ENCODE measurements at places on chromosomes 11 and 22.

GRCh38 chr22:35538801-35539321 is 1.8 kb upstream of the RASD2 start:
- no peak for DNase-seq

- no peak for DNase-seq
Measured at GRCh38 chr11:8356721-8357504, 93.2 kb upstream of the LMO1 start.

- DNase-seq = no peak
Measured at GRCh38 chr22:43467216-43467940, 55.6 kb downstream of the MPPED1 start.

DNA sequence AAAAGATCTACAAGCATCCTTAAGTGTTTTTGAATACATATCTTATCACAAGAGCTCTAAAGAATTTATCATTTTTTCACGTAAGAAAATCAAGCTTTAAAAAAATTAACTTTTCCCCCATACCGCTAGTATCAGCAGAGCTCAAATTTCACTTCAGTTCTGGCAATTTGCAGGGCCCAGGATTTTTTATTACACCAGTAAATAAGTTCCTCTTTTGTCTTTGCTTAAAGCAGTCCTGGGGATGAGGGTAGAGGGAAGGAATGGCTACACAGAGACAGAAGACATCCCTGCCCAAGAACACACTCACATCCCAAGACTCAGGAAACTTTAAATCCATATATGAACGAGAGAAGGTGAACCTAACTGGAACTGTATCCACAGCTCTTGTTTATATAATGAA is 22.6 kb upstream of the SORL1 start:
- DNase-seq = no peak

DNA sequence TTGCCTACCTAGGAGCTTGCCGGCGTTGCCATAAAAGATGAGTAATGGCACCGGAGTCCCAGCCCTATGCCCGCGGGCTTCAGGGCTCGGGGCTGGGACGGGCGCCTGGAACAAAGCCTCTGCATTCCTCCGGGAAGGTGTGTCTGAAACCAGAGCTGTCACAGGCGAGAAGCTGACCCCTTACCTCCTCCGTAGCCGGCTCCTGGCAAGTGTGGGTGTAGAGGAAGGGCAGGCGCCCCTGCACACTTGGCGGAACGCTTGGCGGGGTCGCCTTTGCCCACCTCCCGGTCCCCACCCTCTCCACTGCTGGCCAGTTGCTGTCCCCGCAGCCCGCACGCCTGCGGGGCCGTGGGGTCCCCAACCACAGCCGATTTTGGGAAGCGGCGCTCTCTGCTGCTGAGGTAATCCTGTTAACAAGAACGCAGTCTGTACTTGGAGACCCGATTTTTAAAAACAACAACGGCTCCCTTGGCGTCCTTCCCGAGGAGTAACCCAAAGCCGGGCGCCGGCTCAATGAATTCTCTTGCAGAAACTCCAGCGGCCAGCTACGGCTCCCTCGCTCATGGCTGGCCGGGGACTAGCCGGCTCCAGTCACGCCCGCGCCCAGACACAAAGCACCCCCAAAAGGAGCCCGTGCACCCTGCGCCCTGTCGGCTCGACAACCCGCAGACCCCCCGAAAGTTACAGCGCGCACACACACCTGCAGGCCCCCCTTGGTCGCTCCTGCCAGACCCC is 89.2 kb downstream of the PLEKHA7 start:
- no peak for DNase-seq

DNA sequence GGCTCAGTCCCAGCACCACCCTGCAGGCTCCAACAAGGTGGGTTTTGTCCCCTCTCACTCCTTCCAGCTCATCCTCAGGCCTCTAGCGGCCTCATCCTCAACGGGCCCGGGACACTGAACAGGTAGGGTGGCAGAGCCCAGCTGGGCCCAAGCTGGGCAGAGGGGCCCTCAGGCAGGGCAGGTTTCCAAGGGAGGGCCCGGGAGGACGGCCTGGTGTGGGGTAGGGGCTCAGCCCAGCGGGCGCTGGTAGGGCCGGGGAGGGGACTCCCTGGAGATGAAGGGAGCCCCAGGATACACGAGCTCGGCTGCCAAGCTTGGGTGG is 2.5 kb upstream of the IFITM10 start:
- no peak for DNase-seq

DNA sequence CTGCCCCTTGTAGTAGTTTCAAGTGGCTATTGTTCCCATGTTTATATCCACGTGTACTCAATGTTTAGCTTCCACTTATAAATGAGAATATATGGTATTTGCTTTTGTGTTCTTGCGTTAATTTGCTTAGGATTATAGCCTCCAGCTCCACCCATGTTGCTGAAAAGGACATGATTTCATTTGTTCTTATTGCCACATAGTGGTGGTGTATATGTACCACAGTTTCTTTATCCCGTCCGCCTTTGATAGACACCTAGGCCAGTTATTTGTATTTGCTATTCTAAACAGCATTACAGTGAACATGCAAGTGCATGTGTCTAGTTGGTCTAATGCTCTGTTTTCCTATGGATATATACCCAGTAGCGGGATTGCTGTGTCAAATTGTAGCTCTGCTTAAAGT is 6.8 kb downstream of the OR51B2 start:
- DNase-seq = no peak

DNA sequence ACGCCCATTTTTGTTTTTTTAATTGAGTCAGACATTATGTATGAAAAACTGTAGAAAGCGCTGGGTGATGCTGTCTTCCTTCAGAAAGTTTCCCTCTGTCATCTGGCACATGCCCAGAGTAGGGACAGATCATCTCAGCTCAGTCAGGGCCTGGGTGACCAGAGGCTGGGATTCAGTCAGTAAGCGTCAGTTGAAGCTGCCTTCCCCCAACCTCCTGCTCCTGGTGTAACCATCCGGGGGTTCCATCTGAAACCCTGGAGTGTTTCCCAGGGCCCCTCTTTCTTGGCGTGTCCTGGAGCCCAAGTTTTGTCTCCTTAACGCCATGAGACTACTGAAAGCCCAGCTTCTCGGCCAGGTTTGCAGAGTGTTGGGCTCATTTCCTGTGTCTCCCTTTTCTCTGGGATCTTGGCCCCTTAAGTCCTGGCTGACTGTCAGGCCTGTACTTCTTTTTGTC is 10.7 kb downstream of the PPFIA1 start:
- DNase-seq = no peak

DNA sequence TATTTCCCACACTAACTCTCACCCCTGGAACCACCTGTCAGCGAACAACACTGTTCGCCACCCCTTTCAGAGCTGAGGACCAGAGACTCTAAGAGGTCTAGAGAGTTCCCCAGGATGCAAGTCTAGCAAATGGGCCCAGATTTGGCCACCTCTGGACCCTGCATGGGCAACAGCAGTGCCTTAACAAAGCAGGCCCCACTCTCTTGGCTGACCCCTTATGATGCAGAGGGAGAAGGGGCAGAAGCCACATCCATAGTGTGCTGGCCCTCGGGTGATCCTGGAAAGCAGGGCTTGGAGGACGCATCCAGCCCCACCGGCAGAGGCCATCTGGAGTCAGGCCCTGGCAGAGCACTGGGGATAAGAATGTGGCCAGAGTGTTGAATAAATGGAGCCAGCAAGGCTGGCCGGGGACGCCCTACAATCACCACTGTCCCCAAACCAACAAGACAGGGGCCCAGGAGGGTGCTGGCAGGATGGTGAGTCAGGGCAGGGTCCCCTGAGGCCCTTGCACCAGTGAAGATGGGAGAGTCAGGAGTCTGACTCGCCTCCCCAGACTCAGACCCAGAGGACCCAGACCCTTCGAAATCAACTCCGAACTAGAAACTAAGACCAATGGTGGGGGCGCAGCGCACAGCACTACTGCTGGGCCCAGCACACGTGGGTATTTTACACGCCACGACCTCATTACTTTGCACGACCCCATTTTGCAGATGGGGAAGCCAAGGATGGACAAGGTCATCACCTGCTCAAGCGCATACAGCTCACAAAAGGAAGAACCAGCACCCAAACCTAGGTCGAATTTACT is 6.5 kb downstream of the CSNK1E start:
- DNase-seq = no peak

DNA sequence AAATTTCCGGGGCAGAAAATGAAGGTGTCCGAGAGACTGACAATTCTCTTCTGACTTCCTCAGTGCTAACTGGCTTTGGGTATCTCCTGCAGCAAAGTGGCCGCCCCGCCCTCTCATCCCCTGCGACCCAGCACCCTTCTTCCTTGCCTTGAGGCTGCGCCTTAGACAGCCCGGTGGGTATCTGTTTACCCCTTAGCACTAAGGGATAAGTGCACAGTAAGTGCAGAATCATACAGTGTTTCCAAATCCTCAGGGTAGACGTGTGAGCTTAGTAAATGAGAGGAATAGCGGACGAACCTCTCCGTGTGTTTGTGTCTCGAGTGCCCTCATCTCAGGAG is 368 bp upstream of the CHORDC1 start:
- DNase-seq = no peak

GRCh38 chr11:66280428-66280827 is 2.5 kb downstream of the CNIH2 start:
- no peak for DNase-seq

GRCh38 chr11:86249307-86250098 is 5.0 kb downstream of the EED start:
- DNase-seq = no peak

GRCh38 chr22:42780070-42780540 is 59.4 kb upstream of the A4GALT start:
- no peak for DNase-seq

DNA sequence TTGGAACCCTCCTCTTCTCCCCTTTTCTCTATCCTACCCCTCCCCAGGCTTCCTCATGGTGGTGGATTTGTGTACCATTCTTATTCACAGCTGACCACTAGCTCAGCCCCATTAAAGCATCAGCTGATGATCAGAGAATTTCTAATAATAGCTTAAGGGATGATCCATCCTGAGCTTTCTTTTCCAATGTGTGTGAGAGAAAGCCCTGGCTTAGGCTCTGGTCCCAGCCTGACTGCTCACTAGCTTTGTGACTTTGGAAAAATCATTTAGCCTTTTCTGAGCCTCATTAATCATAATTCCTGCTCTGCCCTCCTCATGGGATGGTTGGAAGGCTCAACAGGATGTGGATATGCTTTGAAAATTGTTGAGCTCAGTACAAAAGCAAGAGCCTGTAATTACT is 26.3 kb upstream of the CCDC90B start:
- DNase-seq = no peak

DNA sequence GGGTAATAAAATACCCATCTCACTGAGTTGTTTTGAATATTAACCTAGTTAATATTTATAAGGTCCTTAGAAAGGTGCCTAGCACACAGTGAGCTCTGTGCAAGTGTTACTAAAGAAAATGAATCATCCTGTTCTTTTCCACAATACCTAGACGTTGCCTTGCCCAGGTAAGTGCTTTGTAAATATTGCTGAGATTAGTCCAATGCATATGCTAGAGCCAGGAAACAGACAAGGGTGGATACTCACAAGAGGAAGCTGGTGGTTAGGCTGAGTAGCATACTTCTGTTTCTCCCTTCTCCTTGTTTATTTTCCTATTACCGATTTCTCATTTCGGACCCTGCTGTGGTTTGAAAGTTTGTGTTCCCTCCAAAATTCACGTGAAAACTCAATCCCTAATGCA is 58.1 kb upstream of the BARX2 start:
- DNase-seq = no peak

GRCh38 chr11:31419138-31419537 is 49.5 kb downstream of the DNAJC24 start:
- DNase-seq = no peak

GRCh38 chr22:40542821-40543540 is 93.5 kb downstream of the MRTFA start:
- no peak for DNase-seq

DNA sequence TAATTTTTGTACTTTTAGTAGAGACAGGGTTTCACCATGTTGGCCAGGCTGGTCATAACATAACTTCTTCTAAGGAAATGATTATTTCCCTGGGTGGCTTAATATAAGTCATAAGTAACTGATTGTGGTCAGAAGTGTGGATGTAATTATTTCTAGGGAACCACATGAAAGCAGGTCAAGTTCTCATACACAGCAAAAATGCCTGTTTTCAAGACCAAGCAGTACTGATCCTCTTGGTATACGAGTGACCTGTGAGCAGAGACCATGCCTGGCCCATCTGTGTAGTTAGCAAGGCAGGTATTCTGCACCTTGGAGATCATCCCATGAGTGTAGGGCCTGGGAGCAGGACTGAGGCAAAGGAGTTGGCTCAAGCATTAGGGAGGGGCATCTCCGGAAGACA is 32.5 kb upstream of the NUCB2 start:
- no peak for DNase-seq

- no peak for DNase-seq
Measured at GRCh38 chr22:42490243-42490832, 29.3 kb downstream of the RRP7A start.

GRCh38 chr11:67680696-67681470 is 6.5 kb upstream of the ALDH3B2 start:
- no peak for DNase-seq

- DNase-seq = no peak
Measured at GRCh38 chr11:27089746-27090145, 49.1 kb downstream of the BBOX1 start.

DNA sequence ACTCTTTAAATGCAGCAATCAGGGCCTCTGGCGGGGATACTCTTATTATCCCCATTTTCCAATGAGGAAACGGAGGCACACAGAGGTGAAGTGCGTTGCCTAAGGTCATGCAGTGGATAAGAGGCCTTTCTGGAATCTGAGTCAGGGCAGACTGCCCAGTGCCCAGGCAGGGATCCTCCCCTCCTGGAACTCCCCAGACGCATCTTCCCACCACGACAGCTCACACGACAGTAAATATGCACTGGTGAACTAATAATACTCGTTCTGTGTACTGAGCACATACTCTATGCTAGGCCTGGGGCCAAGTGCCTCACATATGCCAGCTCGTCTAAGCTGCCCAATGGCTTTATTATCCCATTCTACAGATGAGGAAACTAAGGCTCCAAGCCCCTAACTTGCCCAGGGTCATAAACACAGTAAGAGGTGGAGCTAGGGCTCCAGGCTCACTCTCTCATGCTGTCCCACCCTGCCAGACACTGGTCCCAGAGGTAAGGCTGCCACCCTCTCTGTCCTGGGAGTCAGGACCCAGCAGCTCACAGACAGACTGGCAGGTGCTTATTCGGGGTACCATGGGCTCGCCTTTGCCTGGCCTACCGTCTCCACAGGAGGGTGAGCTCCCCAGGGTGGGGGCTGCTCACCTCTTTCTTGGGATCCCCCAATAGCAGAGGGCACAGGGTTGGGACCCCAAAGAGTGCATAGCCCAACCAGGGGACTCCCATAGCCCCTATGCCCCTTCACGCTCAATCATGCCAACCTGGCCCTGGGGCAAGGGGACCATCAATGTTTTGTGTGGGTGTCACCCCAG is 2.3 kb downstream of the IL2RB start:
- DNase-seq = no peak

- no peak for DNase-seq
Measured at GRCh38 chr11:17135916-17136683, 58.6 kb upstream of the RPS13 start.

DNA sequence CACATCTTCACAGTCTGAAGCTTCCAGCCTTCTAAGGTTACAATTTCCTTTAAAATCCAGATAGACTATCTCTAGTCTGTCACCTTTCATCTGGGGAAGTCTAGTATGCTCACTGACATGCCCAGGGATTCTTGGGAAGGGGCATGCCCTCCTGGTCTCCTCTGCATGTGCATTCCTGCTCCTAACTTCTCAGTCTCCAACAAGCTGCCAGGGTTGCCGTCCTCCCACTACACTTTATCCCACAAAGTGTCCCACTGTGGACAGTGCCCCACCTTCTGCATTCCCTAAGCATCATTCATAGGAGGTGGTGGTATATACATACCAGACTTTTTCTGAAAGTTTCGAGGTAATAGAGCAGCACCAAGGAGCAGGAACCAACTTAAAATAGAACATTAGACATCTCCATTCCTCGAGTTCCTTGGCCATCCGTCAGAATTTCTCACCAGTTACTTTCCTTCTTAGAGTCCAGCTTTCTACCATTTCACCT is 28.7 kb downstream of the EIF3F start:
- no peak for DNase-seq

Measured in activated T-helper 1 cell treated with Interleukin-2 at 50 U/mL for 16 hours (primary cell).